ENCODE measurements at places on chromosomes 16 and 17.

DNA sequence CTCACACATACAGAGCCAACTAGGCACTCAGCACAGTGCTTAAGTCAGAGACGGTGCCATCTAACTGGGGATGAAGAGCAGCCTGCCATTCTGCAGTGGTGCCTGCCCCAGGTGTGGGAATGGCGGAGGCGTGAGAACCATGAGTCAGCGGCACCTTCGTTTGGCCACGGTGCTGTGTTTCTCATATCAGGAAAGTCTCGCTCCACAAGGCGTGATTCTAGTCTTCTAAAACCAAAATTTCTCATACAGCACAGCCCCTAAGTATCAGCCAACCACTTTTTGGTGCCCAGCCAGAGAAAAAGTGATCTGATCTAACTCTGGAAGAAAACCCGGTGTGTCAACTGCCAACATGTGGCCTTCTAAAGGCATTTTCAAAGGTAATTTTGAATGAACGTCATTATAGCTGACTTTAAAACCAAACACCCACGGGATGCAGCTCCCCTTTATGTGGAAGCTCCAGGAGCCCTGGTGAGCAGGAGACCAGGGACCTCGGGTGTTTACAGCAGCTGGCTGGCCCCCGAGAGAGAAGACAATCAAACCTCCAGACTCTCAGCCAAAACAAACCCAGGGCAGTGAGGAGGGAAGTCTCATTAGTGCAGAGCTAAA lies 54.6 kb downstream of the ABCC12 start:
- DNase-seq: peak; percentile 43

DNA sequence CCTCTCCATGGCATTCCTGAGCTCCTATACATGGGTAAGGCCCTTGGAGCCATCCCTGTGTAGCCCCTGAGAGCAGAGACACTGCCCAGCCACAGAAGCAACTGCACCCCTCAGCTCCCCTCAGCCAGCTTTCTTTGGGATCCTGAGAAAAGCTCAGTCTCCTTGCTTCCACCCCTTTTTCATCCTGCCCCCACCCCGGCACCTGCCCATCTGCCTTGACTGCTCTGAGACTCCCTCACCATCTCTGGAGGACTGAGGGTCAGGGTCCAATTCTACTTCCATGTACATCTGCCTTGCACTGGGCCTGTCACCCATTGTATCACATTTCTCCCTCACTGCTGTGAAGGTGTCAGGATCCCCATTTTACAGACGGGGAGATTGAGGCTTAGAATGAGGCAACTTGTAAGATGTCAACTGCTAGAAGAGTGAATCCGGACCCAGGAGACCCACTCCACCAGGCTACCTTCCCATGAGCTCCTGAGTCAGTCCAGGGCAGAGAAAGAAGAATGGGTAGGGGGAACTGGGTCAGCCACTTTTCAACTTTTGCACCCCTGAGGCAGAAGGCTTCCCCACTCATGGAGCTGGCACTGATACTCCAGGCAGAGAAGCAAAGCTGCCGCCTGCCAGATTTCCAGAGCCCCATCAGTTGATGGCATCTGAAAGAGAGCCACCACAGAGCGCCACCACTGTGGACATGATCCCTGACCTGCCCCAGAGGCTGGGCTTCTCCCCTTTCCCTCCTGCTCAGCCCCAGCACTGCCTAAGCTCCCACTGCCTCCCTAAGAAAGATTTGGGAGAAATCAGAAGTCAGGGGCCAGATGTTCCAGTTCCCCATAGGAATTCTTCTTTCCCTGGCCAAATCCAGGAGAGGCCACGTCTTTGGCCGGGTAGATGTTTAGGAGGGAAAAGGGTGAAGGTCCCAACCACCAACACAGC lies 135.4 kb downstream of the TMEM132E start:
- DNase-seq: no peak

- DNase-seq: no peak
Observed at GRCh38 chr16:66849549-66849948, 5.3 kb downstream of the CA7 start.

- no peak for DNase-seq
Observed at GRCh38 chr17:39739885-39740356, 2.2 kb downstream of the GRB7 start.

GRCh38 chr16:75108792-75109731 lies 7.5 kb downstream of the LDHD start:
- DNase-seq: peak; percentile 94

GRCh38 chr16:10741844-10742243 lies 1.8 kb upstream of the NUBP1 start:
- DNase-seq: no peak

- no peak for DNase-seq
Observed at GRCh38 chr17:63931981-63932561, at the start of gene CD79B. Gene CD79B, minus strand, starts transcription at chr17:63932331. Its CDS starts 70 bp downstream, at chr17:63932261.

DNA sequence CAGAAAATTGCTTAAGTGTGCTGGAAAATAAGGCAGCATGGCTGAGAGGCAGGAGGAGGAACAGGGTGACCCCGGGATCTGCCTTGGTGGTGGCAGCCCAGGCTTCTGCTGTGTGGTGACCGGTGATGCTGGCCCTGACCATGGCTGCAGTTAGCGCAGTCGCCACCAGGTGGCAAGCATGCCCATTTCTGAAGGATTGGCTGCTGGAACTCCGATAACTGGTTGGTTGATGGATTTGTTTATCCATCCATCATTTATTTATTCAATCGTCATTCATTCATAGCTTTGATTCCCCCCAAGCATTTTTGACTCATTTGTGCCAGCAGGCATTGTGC lies 29.1 kb upstream of the ITGA3 start:
- peak; percentile 77 for DNase-seq

- DNase-seq: peak; percentile 87
Observed at GRCh38 chr16:65117811-65118448, 3.9 kb downstream of the CDH11 start.

- no peak for DNase-seq
Observed at GRCh38 chr16:79587296-79587695, 13.2 kb downstream of the MAF start.

DNA sequence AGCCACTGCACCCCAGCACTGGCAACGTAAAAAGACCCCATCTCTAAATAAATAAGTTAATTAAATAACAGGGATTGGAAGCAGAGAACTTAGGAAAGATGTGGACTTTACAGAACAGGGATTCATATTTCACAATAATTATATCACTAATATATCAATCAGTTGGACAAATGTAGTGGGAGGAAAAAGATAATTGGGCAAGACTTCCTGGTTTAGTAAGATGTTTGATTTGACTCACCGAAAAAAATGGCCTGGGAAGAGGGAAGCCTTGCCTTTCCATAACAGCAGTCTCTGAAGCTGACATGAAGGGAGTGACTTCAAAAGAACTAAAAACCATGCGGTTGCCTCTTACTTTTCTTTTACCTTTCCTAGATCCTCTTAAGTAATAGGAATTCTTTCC lies 15.2 kb upstream of the C17orf78 start:
- no peak for DNase-seq

DNA sequence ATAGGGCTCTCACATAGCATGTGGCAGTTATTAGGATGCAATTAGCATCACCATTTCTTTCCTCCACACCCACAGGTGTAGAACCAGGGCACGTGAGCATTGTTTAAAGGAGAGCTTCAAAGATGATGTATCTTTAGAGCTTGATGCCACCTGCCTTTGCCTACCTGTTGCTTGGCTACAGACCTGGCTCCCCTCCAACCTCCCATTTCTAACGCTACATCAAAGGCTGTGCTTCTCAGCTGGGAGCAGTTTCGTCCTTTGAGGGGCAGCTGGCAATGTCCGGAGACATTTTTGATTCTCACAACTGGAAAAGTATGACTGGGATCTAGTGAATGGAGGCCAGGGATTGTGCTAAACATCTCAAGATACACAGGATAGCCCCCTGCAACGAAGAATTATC lies 78.5 kb upstream of the CLEC3A start:
- no peak for DNase-seq

GRCh38 chr16:3193221-3194212 lies 5.5 kb downstream of the OR1F1 start:
- no peak for DNase-seq

DNA sequence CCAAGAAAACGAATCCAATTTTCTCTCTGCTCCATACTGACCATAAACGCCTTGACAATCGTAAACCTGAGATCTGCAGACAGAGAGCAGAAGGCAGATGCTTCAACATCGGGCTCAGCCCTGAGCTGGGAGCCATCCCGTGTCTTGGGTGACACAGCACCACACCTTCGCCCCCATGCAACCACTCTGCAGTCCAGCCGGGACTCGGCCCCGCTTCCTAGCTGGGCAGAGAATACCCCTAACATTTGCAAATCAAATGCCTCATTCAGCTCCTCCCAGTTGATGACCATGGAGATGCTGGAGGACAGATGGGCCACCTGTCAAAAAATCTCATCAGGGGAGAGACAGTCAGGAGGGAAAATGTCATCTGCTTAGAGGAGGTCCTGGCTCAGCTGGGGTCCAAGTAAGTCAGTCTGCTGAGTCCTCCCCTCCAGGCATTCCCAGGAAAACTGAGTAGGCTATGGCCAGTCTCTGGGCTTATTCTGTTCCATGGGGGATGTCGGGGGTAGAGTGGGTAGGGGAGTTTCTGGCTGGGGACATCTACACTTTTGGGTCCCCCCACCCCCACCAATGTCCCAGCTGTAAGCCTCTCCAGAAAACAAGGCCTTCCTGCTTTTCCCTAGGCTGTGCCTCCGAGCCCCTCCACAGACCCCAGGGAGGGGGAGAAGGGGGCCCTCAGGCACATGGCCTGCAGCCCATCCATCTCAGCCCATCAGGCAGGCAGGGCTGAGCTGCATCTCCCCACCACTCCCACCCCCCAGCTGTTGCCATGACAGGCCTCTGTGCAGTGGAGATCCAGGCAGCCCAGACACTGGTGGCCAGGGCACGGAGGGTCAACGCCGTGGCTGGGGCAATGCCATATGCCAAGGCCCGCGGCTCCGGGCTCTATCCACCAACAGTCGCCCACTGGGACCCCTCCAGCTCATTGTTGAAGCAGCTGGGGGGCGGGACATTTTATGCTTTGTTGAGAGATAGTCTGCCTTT lies 158.6 kb downstream of the AXIN2 start:
- no peak for DNase-seq

DNA sequence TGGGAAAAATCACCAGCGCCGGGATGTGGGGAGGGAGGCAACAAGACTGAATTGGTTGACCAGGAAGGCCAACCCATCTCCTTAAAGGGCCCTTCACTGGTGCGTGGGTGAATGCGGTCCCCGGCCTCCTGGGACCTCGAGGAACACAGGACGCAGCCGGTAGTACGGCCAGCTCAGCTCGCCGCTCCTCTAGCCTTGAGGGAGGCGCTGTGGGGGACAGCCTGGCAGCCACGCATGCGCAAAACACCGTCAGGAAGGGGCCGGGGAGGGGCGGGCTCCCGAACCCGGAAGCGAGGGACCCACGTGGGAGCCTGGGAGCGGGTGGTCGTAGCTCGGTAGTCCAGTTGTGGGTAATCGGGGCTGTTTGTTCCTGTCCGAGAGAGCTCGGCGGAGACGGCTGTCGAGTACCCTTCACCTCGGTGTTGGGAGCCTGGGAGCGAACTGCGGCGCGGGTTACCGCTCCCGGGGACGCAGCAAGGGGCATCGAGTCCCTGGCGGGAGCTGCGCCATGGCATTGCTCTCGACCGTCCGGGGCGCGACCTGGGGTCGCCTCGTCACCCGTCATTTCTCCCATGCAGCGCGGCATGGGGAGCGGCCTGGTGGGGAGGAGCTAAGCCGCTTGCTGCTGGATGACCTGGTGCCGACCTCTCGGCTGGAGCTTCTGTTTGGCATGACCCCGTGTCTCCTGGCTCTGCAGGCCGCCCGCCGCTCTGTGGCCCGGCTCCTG lies at the start of gene MRM1:
MRM1 (plus strand) TSS at position 281 of the 727 bp plus-strand sequence; CDS start at position 509, 228 bp downstream.
- DNase-seq: peak; percentile 91

DNA sequence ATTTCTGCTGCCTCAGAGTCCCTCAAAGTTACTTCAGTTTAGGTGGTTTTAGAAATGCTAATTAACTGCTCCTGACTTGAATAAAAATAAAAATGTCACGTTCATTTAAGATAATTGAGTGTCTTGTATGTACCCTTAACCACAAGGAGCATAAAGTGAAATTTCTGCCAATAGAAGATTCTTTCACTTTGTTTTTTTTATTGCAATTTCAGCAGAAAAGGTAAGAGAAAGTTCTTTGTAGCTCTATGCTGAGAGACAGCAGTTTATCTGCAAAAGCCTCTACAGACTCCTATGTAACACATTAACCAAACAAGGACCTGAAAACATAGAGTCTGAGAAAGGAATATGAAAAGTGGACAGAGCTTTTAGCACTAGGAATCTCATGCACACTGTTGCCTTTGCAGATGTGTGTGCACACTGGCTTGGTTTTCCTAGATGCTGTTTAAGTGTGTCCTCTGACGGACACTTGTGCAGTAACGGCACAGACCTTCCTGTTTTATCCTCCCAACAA lies 11.6 kb downstream of the ARHGAP44 start:
- DNase-seq: no peak

Measured in astrocyte of the spinal cord (primary cell).